Osteocyte (in vitro differentiated cells): ENCODE measurements at places on chromosomes 6 and 20. TPM values are rescaled to one million over a fixed set of nuclear protein-coding genes. Genes with fewer than 3 reads are reported as not detected.
A peak's percentile ranks its signal among the peaks of the same experiment; 100 is the strongest.

The MEP1A gene
- total RNA-seq, result not detected in 2 replicates

DNA sequence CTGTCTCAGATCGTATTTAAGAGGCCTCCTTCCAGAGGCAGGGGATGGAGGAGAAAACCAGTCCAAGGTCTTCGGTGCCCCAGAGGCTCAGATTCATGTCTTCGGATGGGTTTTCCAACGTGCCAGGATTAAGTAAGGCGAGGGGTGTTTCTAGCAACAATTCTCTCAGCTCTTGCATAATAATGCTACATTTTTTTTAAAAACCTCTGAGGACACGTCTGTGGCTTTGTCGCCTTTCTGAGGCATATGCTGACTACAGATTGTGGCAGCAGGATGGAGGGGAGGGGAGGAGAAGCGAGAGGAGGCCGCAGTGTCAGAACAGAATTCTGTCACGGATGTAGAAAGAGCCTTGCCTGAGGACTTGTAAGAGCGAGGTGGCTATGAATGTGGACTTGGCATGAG is 17.7 kb upstream of the CCDC167 start:
- peaks cover 22% of the 10 kb centered on the region for H3K27me3 ChIP-seq
- no peak overlapping the region for H3K27ac ChIP-seq
- H3K4me1 ChIP-seq, result peaks cover 36% of the 10 kb centered on the region
- H3K36me3 ChIP-seq, result no peaks in the 10 kb centered on the region
- H3K4me3 ChIP-seq, result no peak overlapping the region

The C6orf141 gene
- total RNA-seq, result not detected in 2 replicates

The HLA-DMB gene
- total RNA-seq, result not detected in 2 replicates

DNA sequence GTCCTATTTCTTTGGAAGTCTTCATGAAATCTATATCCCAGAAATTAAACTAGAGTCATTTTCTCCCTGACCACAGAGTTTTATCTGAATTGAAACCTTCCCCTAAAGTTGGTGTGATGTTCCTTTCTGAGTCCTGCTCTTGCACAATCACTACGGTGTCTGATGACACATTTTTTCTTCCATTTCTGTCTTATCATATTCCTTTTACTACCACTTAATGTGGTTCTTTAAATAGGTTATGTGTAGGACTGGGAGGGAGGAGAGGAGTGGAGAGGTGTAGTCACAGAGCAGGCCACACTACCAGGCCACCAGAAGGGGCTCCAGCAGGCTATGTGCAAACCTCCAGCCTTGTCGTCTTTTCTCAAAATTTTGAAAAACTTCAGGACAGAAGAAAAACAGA is 39.7 kb upstream of the ATXN1 start:
- no peak for DNase-seq
- peaks cover 35% of the 10 kb centered on the region for H3K4me1 ChIP-seq
- no peak overlapping the region for H3K4me3 ChIP-seq
- H3K36me3 ChIP-seq, result no peaks in the 10 kb centered on the region
- H3K27me3 ChIP-seq, result no peaks in the 10 kb centered on the region
- no peak overlapping the region for H3K27ac ChIP-seq

- DNase-seq, result no peak
- peaks cover 22% of the 10 kb centered on the region for H3K27me3 ChIP-seq
- H3K27ac ChIP-seq, result no peak overlapping the region
These were observed 21.2 kb upstream of the CDKN1A start for GRCh38 chr6:36657271-36657670.

DNA sequence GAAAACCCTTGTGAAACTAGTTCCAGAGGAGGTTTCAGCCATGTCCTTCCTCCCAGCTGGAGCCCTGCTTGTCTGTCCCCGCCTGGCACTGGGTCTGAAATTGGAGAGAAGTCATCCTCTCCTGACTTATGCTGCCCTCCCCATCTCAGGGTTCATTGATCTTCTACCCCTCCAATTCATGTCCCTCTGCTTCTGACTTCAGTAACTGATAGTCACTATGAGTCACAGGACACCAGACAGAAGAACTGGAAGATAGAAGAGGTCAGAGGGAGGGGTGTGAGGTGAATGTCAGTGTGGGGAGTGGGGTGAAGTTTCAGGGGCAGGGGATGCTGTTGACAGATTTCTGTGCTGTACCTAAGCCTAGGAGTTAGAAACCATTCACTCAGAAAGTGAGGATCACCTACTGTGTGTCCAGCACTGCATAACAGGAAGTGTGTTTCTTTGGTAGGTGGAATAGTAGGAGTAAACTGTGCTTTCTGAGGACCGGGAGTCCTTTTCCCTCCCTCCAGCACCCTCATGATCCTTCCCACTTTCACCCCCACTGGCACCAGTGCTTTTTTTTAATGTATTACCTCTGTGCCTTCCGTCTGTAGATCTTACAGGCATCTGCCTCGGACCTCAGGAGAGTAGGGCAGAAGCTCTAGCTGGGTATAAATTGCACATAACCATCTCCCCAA is 627 bp upstream of the RPP21 start:
- peaks cover 11% of the 10 kb centered on the region for H3K4me1 ChIP-seq
- H3K27ac ChIP-seq, result peak overlapping the region; percentile 49
- peaks cover 27% of the 10 kb centered on the region for H3K36me3 ChIP-seq
- no peaks in the 10 kb centered on the region for H3K27me3 ChIP-seq
- no peak for DNase-seq
- peak overlapping the region; percentile 85 for H3K4me3 ChIP-seq

DNA sequence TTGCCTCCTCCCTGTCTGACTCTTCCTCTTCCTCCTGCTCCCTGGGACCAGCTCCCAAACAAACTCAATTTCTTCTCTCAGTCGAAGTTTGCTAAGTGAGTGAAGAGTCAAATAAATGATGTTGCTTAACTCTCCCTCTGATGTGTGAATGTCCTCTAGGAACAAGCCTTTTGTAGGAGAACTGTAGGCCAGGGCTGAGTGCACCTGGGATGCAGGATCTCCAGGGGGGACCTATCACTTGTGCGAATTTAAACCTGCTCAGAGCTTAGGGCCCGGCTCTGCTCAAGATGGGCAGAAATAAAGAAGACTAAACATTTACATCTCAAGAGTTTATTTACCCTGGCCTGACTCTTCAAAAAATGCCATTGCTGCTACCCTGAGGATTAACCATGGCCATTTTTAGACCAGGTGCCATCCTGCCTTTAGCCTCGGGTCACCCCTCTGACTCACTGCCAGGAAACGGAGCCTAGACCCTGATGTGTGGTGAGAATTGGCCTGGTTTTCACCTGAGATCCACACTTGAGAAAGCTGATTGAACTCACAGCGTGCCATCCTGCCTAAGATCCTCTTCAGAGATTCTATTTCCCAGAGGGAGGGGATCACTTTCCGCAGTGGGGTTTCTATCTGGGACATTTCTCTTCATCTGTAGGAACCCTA is 63.6 kb upstream of the CD93 start:
- no peaks in the 10 kb centered on the region for H3K27me3 ChIP-seq
- no peaks in the 10 kb centered on the region for H3K36me3 ChIP-seq
- peak; percentile 73 for DNase-seq
- peaks cover 53% of the 10 kb centered on the region for H3K4me1 ChIP-seq
- no peak overlapping the region for H3K4me3 ChIP-seq

DNA sequence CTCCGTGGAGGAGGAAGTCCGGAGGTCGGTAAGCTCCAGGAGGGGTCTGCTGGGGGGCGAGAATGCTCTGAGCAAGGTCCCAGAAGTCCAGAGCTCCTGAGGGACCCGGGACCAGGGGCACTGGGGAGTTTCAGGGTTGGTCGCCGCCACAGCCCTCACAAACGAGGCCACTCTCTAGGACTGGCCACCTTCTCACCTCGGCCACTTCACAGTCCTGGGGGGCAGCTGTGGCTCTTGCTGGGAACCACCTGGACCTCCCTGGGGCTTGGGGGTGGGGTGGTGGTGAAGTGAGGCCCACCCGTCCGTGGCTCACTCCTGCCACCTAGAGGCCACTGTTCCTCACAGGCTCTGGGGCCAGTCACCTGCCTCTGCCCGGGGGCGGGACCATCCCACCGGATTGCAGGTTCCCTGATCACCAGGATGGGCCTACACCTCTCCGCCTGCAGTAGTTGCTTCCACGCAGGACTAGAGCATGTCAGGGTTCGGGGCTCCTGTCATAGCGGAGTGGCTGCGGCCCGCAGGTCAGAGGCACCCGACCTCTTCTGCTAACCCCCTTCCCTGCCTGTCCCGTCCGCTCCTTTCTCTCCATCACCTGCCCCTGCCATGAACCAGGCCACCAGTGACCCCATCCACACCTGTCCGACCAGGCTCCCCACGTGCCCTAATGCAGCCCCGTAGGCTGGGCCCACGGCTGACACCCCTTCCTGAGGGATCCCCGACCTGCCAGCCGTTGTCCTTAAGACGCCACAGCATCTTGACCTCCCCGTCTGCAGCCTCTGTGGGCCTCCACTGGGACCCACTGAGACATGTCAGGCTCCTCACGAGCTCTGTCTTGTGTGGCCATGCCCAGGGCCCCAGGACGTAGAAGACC is 5.1 kb upstream of the TCEA2 start:
- DNase-seq, result peak; percentile 90
- H3K27ac ChIP-seq, result peak overlapping the region; percentile 40
- H3K36me3 ChIP-seq, result no peaks in the 10 kb centered on the region

DNA sequence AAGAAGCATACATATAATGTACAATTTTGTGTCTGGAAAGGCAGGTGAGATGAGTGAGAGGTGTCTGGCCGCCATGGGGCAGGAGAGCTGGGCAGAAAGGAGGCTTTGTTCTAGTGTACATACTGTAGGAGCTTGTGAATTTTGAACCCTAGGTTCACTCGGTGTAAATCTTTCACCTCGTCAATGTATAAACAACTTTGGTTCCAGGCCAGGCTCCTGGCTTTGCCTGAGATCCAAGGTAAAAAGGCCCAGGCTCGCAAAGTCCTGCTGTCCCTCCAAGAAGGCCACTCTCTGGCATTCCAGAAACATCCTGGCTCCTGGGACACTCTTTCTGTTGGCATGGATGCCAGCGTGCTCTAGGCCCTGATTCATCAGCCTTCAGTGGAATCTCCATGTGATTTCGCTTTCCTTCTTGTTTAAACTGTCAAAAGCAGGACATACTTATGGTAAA is 7.1 kb upstream of the SLC22A7 start:
- no peak overlapping the region for H3K4me3 ChIP-seq
- H3K4me1 ChIP-seq, result peaks cover 1% of the 10 kb centered on the region
- no peak for DNase-seq
- peaks cover 3% of the 10 kb centered on the region for H3K27me3 ChIP-seq

The POLH gene
- 27.7 and 28.2 TPM in 2 replicates for total RNA-seq

GRCh38 chr6:62090442-62091229 is 195.4 kb downstream of the KHDRBS2 start:
- H3K4me1 ChIP-seq, result no peaks in the 10 kb centered on the region
- no peak overlapping the region for H3K4me3 ChIP-seq
- no peak overlapping the region for H3K27ac ChIP-seq
- no peak for DNase-seq

DNA sequence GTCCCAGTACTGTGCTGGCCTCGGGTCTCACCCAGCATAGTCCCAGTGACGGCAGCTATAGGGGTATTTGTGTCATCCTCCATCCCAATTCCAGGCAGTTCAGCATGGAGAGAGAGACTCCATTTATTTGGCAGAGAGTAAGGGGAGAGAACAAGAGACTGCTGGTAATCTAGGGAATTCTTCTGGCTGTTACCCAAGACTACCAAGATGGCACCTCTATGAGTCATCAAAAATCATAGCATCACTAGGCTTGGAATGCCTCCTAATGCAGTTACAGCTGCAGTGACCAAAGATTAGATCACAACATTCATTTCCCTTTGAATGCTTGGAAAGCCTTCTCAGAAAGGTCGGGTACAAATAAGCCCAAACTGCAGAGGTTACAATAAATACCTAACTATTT is 660.4 kb upstream of the FLRT3 start:
- H3K27me3 ChIP-seq, result no peaks in the 10 kb centered on the region
- no peaks in the 10 kb centered on the region for H3K36me3 ChIP-seq
- H3K4me3 ChIP-seq, result no peak overlapping the region
- H3K27ac ChIP-seq, result no peak overlapping the region
- peaks cover 2% of the 10 kb centered on the region for H3K4me1 ChIP-seq
- no peak for DNase-seq

DNA sequence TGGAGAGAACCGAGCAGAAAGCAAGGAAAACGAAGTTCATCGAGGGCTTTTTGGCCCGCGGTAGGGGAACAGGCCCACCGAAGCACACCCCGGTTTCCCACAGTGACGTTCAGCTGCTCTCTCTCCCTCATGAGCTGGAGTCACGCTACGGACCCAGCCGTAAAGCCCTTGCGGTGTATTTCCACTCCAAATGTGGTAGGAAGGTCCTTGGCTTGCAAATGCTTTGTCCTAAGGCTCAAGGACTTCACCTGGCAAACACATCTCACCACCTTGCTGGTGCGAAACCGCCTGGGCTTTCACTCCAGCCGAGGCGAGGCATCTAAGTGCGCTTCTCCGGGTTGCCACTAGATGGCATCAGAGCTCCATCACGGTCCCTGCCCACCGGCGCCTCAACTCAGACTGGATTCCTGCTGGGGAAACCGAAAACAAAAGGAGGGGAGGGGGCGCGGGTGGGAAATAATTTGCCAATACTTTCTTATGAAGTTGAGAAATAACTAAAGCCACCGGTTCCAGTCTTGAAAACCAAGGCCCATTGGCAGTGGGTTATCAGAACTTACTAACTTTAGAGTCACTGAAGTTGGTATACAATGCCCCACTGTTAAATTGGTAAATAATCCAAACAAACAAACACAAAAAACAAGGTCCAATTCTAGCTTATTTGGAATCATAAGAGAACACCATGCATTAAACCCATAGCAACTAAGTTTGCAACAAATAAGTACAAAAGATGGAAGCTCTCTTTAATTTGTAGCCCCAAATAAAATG is 13.4 kb upstream of the FOXC1 start:
- H3K4me1 ChIP-seq, result peaks cover 17% of the 10 kb centered on the region
- H3K27ac ChIP-seq, result no peak overlapping the region
- H3K36me3 ChIP-seq, result no peaks in the 10 kb centered on the region
- H3K27me3 ChIP-seq, result peaks cover 6% of the 10 kb centered on the region

DNA sequence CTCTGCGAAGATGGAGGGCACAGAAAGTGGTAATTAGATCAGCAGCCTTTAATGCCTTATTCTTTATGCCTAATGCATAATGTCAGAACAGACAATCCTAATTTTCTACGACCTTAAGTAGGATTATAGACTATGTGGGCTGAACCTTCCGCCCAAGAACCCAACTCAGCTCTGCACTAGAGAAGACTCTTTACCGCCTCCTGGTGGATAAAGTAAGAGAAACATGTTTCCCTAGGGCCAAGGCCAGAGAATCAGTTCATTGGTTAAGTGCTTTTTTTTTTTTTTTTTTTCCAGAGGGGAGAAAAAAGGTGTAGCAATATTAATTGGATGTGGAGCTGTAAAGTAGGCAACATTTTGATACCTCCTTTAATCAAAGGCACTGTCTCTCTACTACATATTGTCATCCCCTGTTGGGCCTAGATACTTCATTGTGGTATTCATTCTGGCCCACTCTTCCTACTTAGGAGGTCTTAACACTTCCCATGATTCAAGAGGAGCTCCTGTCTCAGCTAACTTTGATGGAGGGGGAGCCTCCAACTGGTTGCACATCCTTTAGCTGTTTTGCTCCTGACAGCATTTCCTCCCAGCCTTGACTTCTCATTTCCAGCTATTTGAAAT is 124.9 kb upstream of the NRN1 start:
- no peak for DNase-seq
- no peaks in the 10 kb centered on the region for H3K36me3 ChIP-seq
- H3K27ac ChIP-seq, result no peak overlapping the region
- H3K27me3 ChIP-seq, result no peaks in the 10 kb centered on the region
- H3K4me3 ChIP-seq, result no peak overlapping the region

The SLPI gene
- total RNA-seq, result not detected in 2 replicates
